ENCODE measurements at places on chromosomes 11 and 22. TPM values are rescaled to one million over a fixed set of nuclear protein-coding genes. Genes with fewer than 3 reads are reported as not detected.
A peak's percentile ranks its signal among the peaks of the same experiment; 100 is the strongest.

The A4GALT gene
- 85.1 TPM for total RNA-seq

The TRPM5 gene
- not detected for total RNA-seq

The GAL3ST3 gene
- total RNA-seq: not detected

The LINC01488 gene
- total RNA-seq: not detected

DNA sequence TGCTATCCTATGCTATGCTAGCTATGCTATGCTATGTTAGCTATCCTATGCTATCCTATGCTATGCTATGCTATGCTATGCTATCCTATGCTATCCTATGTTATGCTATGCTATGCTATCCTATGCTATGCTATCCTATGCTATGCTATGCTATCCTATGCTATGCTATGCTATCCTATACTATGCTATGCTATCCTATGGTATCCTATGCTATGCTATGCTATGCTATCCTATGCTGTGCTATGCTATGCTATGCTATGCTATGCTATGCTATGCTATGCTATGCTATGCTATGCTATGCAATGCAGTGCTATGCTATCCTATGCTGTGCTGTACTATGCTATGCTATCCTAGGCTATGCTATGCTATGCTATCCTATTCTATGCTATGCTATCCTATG lies 8.6 kb upstream of the MS4A1 start:
- no peaks in the 10 kb centered on the region for H3K4me1 ChIP-seq
- H3K36me3 ChIP-seq: no peaks in the 10 kb centered on the region
- H3K27ac ChIP-seq: no peak overlapping the region
- no peak for DNase-seq
- no peaks in the 10 kb centered on the region for H3K27me3 ChIP-seq

GRCh38 chr11:35257281-35257680 lies 118.3 kb downstream of the CD44 start:
- H3K27me3 ChIP-seq: no peaks in the 10 kb centered on the region
- H3K4me3 ChIP-seq: no peak overlapping the region
- H3K36me3 ChIP-seq: no peaks in the 10 kb centered on the region
- no peak overlapping the region for H3K27ac ChIP-seq
- H3K4me1 ChIP-seq: peaks cover 34% of the 10 kb centered on the region

DNA sequence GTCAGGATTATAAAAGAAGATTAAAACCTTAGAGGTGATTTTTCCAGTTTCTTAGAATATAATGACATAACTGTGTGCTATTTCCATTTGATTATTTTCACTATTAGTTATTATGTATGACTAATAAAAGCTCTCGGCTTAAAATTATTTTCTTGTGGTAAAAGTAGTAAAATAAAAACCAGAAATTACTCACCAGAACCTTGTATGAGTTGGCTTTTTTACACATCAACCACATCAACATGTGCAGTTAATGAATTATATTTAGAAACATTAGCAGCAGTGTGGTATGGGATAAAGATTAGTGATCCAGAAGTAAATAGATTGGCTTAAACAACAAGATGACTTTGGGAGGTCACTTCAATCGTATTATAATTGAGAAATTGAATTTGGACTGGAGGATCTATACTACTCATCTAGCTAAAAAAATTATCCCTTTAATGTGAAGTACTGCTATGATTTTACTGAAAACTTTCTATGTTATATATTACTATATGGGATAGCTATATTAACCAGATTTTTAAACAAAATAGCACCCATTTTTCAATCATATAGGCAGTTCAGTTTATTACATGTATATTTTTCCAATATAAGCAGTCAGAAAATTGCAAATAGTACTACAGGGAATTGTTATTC lies 2.8 kb upstream of the BCO2 start:
- H3K27me3 ChIP-seq: no peaks in the 10 kb centered on the region
- H3K4me3 ChIP-seq: no peak overlapping the region
- no peak overlapping the region for H3K27ac ChIP-seq

- H3K27ac ChIP-seq: peak overlapping the region; percentile 83
- H3K36me3 ChIP-seq: no peaks in the 10 kb centered on the region
- peaks cover 17% of the 10 kb centered on the region for H3K4me1 ChIP-seq
- no peaks in the 10 kb centered on the region for H3K27me3 ChIP-seq
These were observed 165.9 kb upstream of the NCAM1 start for GRCh38 chr11:112795142-112795815.

DNA sequence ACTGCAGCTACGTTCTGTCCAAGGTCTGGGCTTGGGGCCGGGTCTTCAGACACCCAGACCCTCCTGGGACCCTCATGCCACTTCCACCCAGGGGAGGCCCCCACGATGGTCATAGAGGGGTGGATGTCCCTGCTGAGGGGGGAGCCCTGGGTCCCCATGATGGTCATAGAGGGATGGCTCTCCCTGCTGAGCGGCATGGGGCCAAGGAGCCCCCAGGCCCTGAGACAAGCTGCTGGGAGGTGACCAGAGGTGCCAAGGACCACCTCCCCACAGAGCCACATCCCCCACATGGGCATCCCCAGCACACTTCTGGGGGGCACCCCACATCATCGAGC lies 7.2 kb downstream of the MUC5B start:
- no peak overlapping the region for H3K4me3 ChIP-seq
- H3K4me1 ChIP-seq: no peaks in the 10 kb centered on the region
- H3K36me3 ChIP-seq: no peaks in the 10 kb centered on the region
- H3K27ac ChIP-seq: no peak overlapping the region

GRCh38 chr22:28112548-28113043 lies 193.5 kb upstream of the PITPNB start:
- H3K4me1 ChIP-seq: peaks cover 36% of the 10 kb centered on the region
- H3K27me3 ChIP-seq: no peaks in the 10 kb centered on the region
- no peak for DNase-seq
- H3K4me3 ChIP-seq: no peak overlapping the region
- no peak overlapping the region for H3K27ac ChIP-seq
- no peaks in the 10 kb centered on the region for H3K36me3 ChIP-seq

- H3K27ac ChIP-seq: no peak overlapping the region
- H3K27me3 ChIP-seq: no peaks in the 10 kb centered on the region
- no peaks in the 10 kb centered on the region for H3K4me1 ChIP-seq
- no peak for DNase-seq
- H3K36me3 ChIP-seq: no peaks in the 10 kb centered on the region
- no peak overlapping the region for H3K4me3 ChIP-seq
These were observed 102.7 kb upstream of the TRPC6 start for GRCh38 chr11:101686514-101686913.

DNA sequence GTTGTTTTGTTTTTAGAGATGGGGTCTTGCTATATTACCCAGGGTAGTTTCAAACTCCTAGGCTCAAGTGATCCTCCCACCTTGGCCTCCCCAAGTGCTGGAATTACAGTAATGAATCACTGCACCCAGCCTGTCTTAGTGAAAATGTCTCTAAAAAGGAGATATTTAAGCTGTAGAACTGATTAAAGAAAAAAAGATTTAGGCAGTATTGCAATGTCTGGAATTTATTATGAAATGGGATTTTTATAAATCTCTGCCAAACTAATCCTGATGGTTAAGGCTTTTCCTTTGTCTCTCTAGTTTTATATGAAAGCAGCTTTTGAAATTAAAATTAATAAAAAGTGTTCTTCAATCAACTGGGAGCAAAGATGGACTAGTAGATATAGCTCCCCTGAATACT lies 2.1 kb downstream of the PLAAT3 start:
- H3K27me3 ChIP-seq: no peaks in the 10 kb centered on the region
- peak overlapping the region; percentile 10 for H3K27ac ChIP-seq
- no peaks in the 10 kb centered on the region for H3K36me3 ChIP-seq
- no peaks in the 10 kb centered on the region for H3K4me1 ChIP-seq
- H3K4me3 ChIP-seq: peak overlapping the region; percentile 70
- DNase-seq: no peak

- H3K4me1 ChIP-seq: no peaks in the 10 kb centered on the region
- H3K27ac ChIP-seq: no peak overlapping the region
- H3K4me3 ChIP-seq: no peak overlapping the region
- DNase-seq: no peak
- no peaks in the 10 kb centered on the region for H3K27me3 ChIP-seq
- no peaks in the 10 kb centered on the region for H3K36me3 ChIP-seq
These were observed 195.2 kb upstream of the TMEM45B start for GRCh38 chr11:129620237-129621104.

GRCh38 chr11:112593440-112593839 lies 332.8 kb upstream of the PLET1 start:
- H3K4me3 ChIP-seq: no peak overlapping the region
- no peak for DNase-seq
- no peak overlapping the region for H3K27ac ChIP-seq
- H3K4me1 ChIP-seq: no peaks in the 10 kb centered on the region
- no peaks in the 10 kb centered on the region for H3K27me3 ChIP-seq
- H3K36me3 ChIP-seq: no peaks in the 10 kb centered on the region

- no peak overlapping the region for H3K27ac ChIP-seq
- no peaks in the 10 kb centered on the region for H3K36me3 ChIP-seq
- H3K4me1 ChIP-seq: no peaks in the 10 kb centered on the region
- no peak for DNase-seq
These were observed 7.0 kb downstream of the CD3E start for GRCh38 chr11:118311518-118311917.

GRCh38 chr11:118305726-118306125 lies 1.2 kb downstream of the CD3E start:
- no peaks in the 10 kb centered on the region for H3K36me3 ChIP-seq
- DNase-seq: no peak
- no peaks in the 10 kb centered on the region for H3K27me3 ChIP-seq
- no peaks in the 10 kb centered on the region for H3K4me1 ChIP-seq
